ENCODE measurements at places on chromosomes 2 and 18.
A peak's percentile ranks its signal among the peaks of the same experiment; 100 is the strongest.

- no peak for DNase-seq
Observed at GRCh38 chr18:199768-200167, 41.4 kb downstream of the USP14 start.

GRCh38 chr2:45331410-45331786 is 279.7 kb downstream of the SRBD1 start:
- DNase-seq, result no peak

DNA sequence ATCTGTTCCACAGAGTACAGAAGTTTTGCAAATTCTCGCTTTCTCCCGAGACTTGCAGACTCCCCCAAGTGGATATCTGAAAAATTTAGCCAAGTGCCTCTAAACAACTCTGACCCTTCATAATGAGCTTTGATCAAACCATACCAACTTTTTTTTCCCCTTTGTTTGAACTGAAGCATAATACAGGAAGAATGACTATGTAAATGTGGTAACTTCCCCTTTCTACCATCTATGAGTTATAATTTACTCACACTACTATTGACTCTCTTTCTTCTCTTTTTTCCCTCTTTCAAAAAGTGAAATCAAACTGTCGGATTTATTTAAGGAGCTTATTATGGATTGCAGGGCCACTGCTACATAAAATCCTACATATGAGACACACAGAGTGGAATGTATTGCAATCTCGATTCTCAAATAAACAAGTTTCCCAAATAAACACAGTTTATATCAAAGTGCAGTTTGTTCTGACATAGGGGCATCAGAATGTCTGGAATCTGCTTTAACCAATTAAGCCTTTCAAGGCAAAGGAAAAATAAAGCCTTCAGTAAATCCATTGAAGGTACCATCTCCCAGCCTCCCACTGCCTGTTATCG is 1.4 kb upstream of the ZNF804A start:
- DNase-seq, result no peak

GRCh38 chr2:71336802-71337201 is 5.2 kb downstream of the ZNF638 start:
- DNase-seq, result no peak

GRCh38 chr2:126527836-126528490 is 128.0 kb upstream of the GYPC start:
- DNase-seq, result peak; percentile 43

GRCh38 chr2:226489775-226490541 is 309.7 kb downstream of the IRS1 start:
- no peak for DNase-seq

DNA sequence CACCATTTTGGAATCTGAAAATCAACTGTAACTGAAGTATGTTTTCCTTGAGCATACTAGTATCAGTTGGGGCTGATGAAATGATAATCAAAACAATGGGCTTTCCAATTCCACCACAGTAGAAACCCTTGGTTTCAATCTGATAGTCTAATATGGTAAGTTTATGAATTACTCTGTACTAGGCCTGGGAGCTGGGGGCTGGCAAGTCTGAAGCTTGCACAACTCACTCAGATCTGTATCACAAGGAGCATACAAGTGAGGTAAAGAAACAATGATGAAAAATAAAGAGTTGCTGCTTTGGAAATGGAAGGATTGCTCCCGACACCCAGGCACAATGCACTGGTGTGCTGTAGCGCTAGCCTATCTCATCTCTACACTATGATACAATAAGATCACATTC is 19.4 kb downstream of the ZEB2 start:
- DNase-seq, result no peak

DNA sequence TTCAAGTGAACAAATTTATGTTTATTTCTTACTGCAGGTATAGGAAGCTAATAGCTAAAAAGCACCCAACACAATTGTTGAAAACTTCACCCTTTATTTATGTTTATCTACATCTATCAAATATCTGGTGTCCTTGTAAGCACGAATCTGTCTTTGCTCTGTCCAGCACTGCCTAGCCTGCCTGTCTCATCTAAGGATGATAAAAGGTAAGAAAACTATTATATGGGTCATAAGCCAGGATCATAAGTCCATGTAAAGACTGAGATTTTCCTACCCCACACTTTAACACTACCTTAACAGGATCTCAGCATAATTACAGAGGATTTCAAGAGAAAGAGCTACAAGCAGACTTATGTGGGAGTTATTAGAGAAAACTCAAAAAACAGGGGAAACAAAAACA is 365.6 kb upstream of the TMEFF2 start:
- no peak for DNase-seq

DNA sequence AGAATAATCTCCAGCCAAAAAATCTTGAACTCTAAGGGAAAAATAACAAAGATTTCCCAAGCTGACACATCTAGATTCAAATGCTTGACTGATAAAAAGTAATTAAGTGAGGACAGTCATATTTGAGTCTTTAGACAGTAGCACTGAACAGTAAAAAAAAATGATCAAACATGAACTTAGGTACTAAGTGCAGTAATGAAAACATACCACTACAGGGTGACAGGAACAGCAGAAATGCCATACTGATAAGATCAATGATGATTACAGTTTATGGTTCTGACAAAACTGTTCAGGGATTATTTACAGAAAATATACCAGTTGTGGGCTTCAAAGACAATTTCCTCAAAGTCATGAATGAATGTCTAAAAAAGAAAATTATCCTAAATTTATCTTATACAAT is 80.3 kb downstream of the OSBPL1A start:
- DNase-seq, result no peak

DNA sequence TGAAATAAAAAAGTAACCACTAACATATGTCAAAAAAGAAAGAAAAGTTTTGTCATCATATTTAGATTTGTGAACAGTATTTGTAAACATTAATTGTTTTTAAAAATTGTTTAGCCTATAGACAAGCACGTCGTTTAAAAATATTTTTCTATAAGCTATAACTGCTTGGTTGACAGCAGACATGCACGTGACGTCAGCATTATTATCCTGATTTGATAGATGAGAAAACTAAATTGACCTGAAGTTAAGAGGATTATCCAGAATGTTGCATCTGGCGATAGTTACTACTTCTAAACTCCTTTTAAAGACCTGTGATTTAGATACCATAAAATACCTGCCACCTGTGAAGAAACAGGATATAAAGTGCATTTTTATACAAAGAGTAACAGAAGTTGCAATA is 156.9 kb upstream of the BARD1 start:
- DNase-seq, result no peak

DNA sequence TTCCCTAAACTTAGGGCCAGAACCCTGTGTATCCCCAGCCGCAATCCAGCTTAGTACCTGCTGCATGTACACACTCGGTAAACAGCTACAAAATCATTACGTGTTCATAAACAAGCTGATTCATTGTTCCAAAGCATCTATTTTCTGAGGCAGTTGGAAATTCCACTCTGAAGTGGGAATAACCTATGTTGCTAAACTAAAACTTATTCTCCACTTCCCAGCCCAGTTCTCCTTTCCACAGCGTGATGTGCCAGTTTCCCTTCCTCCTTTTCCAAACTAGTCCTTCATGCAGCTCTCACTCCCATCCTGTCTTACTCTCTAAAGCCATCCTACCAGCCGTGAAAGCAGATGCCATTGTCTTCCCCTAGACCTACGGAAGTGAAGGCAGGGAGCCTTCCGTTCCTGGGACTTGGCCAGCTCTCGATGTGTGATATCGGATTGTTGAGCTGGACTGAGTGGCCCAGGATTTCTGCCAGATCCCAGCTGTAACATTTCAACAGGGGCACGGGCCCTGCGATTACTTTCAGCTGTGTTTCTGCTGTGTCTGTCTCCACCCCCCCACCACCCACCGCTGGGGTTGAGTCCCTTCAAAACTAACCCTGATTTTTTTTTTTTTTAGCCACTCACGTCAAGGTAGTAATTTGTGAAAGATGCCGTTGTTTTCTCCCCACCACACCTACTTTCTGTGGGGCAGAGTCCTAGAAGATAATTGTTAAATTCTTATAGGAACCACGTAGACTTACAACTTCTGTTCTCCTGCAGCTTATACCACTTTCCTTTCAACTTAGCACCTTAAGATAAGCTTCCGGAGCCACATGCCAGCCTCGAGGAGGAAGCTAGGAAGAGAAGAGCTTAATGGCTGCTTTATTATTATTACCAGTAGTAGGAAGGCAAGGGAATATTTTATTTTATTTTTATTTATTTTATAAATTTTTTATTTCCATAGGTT is 100.9 kb downstream of the CRIM1 start:
- no peak for DNase-seq

- DNase-seq, result no peak
Observed at GRCh38 chr18:63879709-63880108, 7.8 kb upstream of the SERPINB2 start.

DNA sequence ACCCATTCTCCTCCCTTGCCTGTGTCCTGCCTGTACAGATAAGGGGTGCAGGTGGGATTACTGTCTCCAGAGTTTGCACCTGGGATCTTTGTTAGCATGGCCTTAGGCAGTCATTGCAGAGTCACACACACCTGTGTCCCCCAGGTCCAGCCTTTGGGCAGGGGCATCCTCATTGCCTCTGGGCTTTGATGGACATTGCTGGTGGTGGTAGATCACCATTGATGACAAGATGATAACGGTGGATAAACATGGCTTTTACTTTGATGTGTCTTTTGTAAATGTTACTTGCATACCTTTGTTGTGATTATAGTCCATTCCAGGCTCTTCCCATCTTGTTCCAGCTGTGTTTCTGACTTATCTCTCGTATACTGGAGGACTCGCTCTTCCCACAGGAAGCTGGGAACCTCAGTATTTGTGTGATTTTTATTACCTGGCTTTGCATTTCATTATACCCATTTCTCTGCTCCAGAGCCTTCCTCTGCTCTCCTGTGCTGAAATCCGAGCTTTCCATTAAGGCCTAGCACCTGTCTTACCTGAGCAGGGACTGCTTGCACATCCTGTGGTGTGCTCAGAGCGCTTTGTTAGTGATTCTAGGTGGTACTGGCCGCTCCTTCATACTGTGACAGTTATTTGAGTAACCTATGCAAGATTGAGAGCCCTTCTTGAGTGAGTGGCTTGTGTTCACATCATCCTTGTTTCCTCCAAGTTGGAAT is 79.2 kb downstream of the PTPRM start:
- DNase-seq, result no peak

DNA sequence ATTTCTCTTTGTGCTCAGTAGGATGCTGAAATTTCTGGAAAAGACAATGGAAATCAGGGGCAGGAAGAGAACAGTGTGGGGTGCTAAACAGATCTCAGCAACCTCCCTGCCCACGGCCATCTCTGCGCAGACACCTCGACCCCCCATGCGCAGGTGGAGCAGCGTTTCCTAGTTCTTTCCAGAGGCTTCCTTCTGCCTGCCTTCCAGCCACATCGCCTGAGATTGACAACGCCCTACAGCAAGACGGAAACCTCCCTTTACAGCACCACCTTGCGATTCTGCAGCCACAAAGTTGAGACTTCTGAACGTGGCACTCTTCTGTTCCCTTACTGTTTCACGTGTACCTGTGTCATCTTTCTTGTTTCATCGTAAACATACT is 31.4 kb upstream of the CASP8 start:
- DNase-seq, result no peak

DNA sequence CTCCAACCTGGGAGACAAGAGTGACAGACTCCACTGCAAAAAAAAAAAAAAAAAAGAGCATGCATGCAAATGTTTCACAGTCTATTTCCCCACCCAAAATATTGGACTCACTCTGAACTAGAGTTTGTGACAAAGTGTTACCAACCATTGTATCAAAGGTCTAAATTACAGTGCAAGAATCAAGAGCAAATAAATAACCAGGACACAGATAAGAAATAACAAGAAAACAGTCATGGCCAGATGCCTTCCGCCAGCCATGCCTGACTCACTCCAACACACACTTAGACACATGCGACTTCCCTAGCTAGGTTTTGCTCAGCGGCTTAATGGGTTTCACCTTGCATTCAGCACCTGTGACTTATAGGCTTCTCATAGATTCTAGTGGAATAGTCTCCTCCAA is 62.8 kb downstream of the CYB5A start:
- no peak for DNase-seq

GRCh38 chr2:240412975-240413812 is 22.3 kb upstream of the GPC1 start:
- no peak for DNase-seq

DNA sequence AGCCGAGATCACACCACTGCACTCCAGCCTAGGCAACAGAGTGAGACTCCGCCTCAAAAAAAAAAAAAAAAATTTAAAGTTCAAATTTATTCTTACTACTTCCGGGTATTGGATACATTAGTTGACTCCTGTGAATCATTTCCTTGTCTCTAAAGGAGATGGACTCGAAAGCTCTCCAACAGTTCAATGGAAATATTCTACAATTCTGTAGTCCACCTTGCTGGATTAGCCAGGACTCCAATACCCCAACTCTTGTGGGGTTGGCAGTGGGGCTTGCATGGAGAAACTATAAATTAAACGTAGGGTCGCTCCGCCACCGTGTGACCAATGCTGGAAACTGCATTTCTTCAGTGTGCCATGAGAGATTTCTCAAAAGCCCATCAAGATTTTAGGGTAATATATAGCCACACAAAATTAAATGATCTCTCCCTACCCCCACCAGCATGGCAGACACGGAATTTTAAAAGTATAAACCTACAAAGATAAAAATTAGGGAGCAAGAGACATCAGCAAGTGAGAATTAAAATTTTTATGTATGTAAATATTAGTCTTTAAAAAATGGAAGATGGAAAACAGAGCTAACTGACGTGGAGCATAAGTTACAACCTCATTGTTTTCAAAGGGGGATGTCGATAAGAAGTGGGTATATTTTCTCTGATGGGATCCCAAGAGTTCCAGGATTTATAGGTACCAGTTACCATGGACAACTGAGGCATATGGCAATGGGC is 27.8 kb upstream of the GAREM2 start:
- DNase-seq, result peak; percentile 33

DNA sequence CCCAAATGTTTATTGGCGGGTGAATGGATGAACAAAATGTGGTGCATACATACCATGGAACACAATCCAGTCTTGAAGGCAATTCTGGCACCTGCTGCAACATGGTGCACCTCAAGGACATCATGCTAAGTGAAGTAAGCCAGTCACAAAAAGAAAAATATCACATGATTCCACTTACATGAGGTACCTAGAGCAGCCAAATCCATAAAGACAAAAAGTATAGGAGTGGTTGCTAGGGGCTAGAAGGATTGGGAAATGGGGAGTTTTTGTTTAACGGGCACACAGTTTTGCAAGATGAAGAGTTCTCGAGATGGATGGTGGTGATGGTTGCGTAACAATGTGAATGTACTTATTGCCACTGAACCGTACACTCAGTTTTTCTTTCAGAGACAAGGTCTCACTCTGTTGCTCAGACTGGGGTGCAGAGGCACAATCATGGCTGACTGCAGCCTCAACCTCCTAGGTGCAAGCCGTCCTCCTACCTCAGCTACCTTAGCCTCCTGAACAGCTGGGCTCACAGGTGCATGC is 90.9 kb upstream of the CERS6 start:
- DNase-seq, result no peak

GRCh38 chr2:119718501-119719260 is 39.7 kb downstream of the TMEM177 start:
- DNase-seq, result no peak

DNA sequence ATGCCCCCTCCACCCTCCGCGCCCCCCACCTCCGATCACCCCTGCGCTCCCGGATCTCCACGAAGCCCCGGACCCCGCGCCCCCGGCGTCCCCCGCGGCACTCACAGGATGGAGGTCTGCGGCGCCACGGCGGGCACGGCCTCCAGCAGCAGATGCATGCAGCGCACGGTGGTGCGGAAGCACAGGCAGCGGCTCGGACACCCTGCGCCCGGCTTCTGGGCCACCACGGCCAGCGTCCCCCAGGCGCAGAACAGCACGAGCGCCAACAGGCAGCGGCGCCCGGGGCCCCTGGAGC is 217 bp downstream of the PXDN start:
- DNase-seq, result no peak

- no peak for DNase-seq
Observed at GRCh38 chr2:36677386-36677785, 19.1 kb upstream of the VIT start.

GRCh38 chr2:120066800-120067547 is 54.1 kb downstream of the EPB41L5 start:
- DNase-seq, result no peak
